NCI-H526 (cell line): ENCODE measurements at places on chromosomes 2 and 18.

- peak; percentile 91 for DNase-seq
Measured at GRCh38 chr2:14632133-14632936, at the start of gene LRATD1. Gene LRATD1 (plus strand): TSS chr2:14632717. CDS start chr2:14633980, 1,263 bp downstream.

- DNase-seq, result no peak
Measured at GRCh38 chr2:235021752-235022151, 69.9 kb downstream of the SH3BP4 start.

DNA sequence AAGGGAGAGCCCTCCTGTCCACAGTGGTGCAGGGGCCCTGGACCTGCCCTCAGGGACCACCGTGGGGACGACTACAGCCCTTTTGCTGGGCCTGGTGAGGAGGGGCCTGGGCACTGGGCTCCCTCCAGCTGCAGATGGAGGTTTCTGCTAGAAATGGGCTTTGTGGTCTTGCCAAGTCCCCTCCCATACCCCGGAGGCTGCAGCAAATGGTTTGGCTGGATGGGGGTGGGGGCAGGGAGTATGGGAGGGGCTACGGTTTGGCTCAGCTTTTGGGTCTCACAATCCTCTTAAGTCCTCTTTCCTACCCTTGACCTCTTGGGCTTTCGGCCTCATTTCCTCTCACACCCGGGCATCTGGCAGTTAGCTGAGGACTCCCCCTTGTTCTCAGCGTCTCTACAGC is 21.7 kb downstream of the TET3 start:
- DNase-seq, result no peak

DNA sequence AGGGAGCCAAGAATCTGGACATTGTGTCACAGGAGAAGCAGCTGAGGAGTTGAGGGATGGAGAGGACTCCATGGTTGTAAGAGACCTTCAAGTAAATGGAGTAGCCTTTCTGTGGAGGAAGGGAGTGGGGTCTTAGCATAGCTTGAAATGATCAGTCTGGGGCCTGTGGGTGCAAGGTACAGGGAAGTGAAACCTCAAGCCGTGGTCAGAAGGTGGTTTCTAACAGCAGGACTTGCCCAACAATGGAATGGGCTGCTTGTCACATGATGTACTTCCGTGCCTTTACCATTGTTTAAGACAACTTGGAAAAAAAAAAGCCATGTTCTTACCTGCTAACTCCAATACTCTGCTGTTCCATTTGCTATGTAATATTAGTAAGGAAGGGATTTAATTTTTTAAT is 140.7 kb downstream of the LDLRAD4 start:
- DNase-seq, result no peak

DNA sequence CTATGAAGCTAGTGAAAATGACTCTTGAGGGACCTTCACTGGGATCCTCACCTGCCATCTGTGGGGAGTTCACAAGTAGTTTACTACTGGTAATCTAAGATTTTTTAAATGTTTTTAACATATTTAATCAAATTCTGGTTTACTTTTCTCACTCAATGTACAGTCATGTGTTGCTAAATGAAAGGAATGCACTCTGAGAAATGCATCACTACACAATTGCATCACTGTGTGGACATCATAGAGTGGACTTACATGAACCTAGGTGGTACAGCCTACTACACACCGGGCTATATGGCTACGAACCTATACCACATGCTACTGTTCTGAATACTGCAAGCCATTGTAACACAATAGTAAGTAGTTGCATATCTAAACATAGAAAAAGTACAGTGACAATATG is 528.0 kb downstream of the BCL11A start:
- no peak for DNase-seq

- DNase-seq, result no peak
Measured at GRCh38 chr2:162840598-162841246, 2.2 kb upstream of the KCNH7 start.

- DNase-seq, result peak; percentile 55
Measured at GRCh38 chr2:156803243-156803642, 367.1 kb downstream of the GPD2 start.

- peak; percentile 76 for DNase-seq
Measured at GRCh38 chr2:191703079-191703725, 25.3 kb downstream of the NABP1 start.

DNA sequence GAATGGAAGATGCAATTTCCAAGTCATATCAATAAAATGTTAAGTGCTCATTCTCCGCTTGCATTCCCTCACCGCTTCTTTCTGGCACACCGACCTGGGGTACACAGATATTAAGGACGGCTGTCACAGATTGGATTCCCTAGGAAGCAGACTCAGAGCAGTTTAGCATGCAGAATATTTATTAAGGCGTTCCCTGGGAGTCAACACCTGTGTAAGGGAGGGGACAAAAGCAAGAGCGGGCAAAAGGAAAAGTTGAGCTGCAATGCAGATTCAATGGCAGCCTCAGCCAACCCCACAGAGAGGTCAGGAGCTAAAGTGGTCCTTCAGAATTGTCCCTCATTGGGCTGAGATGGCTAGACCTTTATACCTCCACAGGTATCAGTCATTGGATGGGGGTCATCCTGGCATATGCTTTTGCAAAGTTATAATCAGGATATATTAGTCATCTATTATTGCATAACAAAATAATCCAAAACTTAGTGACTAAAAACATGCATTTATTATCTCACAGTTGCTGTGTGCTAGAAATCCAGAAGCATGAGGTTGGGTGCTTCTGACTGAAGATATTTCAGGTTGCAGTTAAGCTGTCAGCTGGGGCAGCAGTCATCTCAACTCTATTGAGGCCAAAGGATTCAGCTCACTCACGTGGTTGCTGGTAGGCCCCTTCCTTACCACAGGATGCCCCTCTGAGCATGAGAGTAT is 27.0 kb upstream of the INO80D start:
- no peak for DNase-seq
